Activated CD4-positive, alpha-beta T cell treated with anti-CD3 and anti-CD28 coated beads for 1 hour (primary cell): ENCODE measurements at places on chromosomes 5 and 9.
A peak's percentile ranks its signal among the peaks of the same experiment; 100 is the strongest.

DNA sequence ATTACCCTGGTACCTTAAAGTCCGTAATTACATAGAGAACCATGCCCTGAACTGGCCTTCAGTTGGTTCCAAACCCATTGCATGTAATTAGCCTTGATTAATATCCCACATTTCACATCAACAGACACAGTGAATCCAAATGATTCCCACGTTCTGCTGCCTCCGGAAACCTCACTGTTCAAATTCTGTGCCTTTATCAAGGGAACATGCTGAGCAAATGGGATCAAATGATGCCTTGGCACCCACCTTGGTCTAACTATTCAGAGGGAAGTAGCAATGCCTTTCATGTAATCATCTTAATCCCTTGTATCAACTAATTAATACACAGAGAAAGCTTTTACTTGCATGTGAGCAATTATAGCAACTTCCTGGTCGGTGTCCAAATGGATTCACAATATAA lies 100.6 kb downstream of the EFNA5 start:
- DNase-seq: no peak

- DNase-seq: no peak
Measured at GRCh38 chr5:116799401-116799800, 224.8 kb upstream of the SEMA6A start.

- no peak for DNase-seq
Measured at GRCh38 chr9:121658166-121658565, 6.7 kb downstream of the DAB2IP start.

- DNase-seq: no peak
Measured at GRCh38 chr5:134227259-134227658, 1.4 kb upstream of the PPP2CA start.

DNA sequence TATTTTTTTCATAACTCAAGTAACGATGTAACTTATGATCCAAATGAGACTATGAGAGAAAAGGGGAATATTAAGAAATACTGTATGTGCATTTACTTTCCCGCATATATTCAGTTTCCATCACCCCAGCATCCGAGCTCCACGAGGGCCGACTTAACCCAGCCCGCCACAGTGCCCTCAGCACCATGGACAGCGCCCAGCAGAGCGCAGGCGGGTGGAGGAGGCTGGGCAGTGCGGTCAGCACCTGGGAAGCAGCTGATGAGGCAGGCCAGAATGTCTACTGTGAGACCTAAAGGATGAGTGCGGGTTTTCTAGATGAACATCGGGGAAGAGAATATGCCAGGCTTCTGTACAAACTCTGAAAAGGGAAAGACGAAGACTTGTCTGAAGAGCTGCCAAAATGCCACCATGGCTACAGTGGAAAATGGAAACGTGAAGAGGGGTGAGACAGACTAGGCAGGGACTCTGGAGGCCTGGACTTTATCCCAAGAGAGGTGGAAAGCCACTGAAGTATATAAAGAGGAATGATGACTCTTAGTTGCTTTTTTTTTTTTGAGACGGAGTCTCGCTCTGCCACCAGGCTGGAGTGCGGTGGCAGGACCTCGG lies 34.5 kb upstream of the MED27 start:
- DNase-seq: peak; percentile 11

GRCh38 chr5:138832218-138832617 lies 42.9 kb downstream of the LRRTM2 start:
- no peak for DNase-seq

DNA sequence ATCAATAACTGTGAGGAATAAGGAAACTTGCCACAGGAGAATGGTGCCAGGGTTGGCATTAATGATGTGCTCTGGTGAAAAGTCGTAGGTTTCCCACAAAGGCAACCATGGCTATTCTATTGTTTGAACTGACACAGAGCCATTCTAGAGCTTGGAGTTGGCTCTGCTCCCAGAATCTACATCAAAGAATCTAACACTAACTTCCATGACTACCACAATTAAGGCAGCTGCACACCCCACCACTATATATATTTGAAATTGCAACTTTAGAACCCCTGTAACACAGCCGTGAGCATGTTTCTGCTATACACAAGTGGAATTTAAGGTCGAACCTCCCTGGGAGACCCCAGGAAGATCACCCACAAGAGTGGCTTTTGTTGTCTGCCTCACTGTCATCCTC lies 89.7 kb upstream of the CCDC152 start:
- no peak for DNase-seq
